ENCODE measurements at places on chromosomes 5 and 9. TPM values are rescaled to one million over a fixed set of nuclear protein-coding genes. Genes with fewer than 3 reads are reported as not detected.

IFNK gene
- total RNA-seq, result not detected

DNM1 gene
- 58.0 TPM for total RNA-seq

RGP1 gene
- 25.7 TPM for total RNA-seq

MARCOL gene
- not detected for total RNA-seq

TAF11L6 gene
- not detected for total RNA-seq

- no peak for DNase-seq
Observed at GRCh38 chr5:124630767-124631704, 115.4 kb downstream of the ZNF608 start.

DNA sequence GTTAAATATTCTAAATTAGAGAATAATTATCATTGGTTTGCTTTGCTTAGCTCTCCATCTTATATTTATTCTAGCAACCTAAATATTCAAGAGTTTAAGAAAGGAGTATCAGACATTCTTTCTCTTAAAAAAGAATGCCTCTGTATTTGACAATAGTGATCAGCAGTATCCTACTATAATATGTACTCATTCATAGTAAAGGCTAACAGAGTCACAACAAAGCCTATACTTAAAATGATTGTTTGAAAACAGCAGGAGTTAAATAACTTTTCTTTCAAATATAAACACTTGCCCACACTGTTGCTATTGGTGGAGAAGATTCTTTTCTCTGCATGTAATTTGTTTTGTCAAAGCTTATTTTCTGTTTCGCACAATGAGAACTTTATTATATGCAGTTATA is 178.4 kb downstream of the PTPRD start:
- no peak for DNase-seq

DNA sequence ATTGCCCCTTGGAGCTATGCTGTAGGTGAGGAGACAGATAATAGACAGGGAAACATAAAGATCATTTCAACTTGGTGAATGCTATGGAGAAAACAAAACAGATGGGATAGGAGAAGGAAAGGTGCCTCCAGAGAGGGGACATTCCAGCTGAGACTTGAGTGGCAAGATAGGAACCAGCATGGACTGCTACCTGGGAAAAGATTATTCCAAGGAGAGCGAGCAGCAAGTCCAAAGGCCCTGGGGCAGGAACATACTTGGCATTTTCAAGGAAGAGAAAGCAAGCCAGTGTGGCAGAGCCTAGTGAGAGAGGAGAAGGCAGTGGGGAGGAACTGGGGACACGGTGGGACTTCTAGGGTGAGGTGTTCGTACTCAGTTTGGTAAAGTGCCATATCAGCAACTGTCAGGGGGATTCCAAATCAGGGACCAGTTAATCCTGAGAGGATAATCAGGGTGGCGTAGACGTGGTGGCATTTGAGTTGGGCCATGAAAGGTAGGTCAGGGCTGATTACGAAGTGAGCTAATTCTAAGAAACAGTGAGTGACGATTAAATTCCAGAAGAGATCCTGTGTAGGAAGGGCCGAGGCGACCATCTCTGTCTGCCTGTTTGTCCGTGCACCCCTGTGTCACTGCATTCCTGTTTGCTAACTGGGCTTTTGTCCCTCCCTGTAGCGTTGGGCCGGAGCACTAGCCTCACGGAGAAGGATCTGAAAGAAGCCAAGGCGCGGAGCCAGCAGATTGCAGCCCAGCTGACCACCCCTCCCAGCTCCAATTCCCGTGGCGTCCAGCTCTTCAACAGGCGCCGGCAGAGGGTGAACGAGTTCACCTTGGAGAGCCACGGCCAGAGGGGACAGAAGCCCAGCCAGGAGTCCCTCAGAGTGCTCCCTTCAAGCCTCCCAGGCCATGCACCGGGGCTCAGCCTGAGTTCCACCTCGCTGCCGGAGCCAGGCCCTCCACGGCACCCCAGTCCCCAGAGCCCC is 7.1 kb downstream of the SYNPO start:
- no peak for DNase-seq

DNA sequence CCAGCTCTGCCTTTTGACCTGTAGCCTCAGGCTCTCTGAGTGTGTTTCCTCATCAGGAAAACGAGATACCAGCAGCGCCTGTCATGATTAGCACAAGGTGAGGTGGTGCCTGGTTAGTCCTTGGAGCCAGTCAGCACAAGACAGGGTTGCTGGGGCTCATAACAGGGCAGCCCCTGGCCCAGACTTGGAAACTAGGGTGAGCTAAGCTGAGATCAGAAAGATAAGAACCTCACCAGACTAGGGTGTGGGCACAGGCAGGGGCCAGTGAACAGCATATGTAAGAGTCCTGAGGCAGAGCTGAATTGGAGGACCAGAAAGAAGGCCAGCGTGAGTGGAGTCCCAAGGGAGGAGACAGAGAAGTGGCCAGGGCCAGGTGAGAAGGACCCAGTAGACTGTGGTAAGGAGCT is 42.7 kb upstream of the FUBP3 start:
- DNase-seq, result no peak

GRCh38 chr5:157719245-157719644 is 12.0 kb upstream of the THG1L start:
- peak; percentile 54 for DNase-seq

DNA sequence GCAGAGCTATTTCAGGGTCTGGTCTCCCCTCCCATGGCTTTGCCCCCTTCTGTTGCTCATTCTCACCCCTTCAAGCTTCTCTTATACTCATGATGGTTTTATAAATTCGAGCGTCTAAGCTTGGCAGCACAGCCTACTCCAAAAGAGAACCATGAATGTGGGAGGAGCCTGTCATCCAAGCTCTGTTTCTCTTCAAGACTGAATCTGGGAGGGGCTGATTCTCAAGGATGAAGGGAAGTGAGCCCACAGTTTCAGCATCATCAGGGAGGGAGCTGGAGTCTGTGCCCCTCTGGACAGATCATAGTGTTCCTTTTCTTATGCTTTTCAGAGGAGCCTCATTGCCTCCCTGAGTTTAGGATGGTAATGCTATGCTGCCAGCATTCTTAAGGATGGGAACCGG is 168.6 kb downstream of the CFAP90 start:
- DNase-seq, result no peak

GRCh38 chr9:69174616-69175463 is 763 bp downstream of the TJP2 start:
- peak; percentile 55 for DNase-seq

DNA sequence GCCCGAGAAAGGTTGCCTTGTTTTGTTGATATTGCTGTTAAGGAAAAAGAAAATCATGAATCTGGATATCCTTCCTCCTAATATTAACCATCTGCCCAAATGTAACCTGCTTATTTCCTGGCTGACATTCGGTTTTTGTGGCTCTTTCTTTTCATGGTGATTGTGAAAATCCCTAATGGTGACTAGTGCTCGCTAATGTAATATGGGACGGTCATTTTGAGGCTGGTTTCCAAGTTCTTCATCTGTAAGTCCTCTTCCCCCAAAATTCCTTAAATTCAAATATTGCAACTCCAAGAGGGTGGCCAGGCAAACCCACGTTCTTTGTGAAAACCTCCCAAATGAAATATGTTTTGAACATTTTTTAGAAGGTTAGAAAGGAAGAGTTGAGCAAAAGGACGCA is 63.1 kb upstream of the MAMDC2 start:
- DNase-seq, result no peak

- no peak for DNase-seq
Observed at GRCh38 chr9:79431019-79431679, 140.6 kb upstream of the TLE4 start.

- DNase-seq, result peak; percentile 29
Observed at GRCh38 chr5:44942524-44943001, 133.8 kb downstream of the MRPS30 start.

GRCh38 chr9:125522328-125522725 is 184.7 kb downstream of the MAPKAP1 start:
- no peak for DNase-seq

DNA sequence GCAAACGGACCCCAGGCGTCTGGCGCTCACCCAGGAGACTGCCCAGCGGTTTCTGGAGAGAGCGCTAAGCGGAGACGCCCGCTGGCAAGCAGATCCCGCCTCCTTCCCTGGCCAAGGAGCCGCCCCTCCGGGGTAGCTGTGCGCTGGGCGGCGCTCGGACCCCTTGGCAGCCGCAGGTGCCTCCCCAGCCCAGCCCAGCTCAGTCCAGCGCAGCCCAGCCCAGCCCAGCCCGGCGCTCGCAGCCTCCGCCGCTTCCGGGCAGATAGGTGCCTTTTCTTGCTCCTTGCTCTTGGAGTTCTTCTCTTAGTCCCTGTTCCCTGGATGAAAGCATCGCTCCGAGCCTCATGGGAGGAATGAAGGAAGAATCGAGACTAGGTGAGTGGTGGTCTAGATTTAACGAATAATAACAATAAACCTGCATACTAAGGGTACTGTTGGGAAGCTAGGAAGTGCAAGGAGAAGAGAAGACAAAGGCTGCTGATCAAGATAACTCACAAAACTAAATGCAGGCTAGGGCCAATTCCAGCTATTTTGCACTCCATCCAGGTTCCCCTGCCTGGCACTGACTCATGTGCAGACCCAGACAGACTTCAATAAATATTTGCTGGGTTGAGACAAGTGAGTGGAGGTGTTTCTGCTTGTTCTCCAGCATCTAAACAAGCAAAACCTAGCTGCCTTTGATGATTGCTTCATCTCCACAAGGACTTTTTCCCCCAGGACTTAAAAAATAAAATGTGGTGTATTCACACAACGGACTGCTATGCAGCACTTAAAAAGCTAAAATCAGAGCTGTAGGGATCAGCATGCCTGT is at the start of gene STK32A:
TSS of gene STK32A (plus strand) at position 202 of the 811 bp plus-strand sequence. CDS start 4,609 bp downstream, outside the sequence.
- DNase-seq, result peak; percentile 91

DNA sequence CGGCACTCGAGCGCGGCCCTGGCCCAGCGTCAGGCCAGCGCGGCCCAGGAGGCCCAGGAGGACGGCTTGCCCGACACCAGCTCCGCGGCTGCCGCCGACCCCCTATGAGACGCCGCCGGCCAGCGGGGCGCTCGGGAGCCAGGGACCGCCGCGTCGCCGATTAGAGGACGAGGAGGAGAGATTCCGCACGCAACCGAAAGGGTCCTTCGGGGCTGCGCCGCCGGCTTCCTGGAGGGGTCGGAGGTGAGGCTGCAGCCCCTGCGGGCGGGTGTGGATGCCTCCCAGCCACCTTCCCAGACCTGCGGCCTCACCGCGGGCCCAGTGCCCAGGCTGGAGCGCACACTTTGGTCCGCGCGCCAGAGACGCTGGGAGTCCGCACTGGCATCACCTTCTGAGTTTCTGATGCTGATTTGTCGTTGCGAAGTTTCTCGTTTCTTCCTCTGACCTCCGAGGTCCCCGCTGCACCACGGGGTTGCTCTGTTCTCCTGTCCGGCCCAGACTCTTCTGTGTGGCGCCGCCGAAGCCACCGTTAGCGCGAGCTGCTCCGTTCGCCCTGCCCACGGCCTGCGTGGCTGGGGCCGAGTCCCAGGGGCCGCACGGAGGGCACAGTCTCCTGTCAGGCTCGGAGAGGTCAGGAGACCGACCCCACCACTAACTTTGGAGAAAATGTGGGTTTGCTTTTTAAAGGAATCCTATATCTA is 42.6 kb upstream of the CACNA1B start:
- DNase-seq, result no peak
